ENCODE measurements at places on chromosomes 13 and 19. TPM values are rescaled to one million over a fixed set of nuclear protein-coding genes. Genes with fewer than 3 reads are reported as not detected.

The ZNF317 gene
- 40.9 TPM for total RNA-seq

GRCh38 chr19:3285647-3286176, 61.3 kb downstream of the CELF5 start:
- no peaks in the 10 kb centered on the region for H3K36me3 ChIP-seq
- H3K27me3 ChIP-seq: peaks cover 72% of the 10 kb centered on the region
- H3K27ac ChIP-seq: no peak overlapping the region
- H3K4me3 ChIP-seq: no peak overlapping the region
- no peaks in the 10 kb centered on the region for H3K4me1 ChIP-seq

DNA sequence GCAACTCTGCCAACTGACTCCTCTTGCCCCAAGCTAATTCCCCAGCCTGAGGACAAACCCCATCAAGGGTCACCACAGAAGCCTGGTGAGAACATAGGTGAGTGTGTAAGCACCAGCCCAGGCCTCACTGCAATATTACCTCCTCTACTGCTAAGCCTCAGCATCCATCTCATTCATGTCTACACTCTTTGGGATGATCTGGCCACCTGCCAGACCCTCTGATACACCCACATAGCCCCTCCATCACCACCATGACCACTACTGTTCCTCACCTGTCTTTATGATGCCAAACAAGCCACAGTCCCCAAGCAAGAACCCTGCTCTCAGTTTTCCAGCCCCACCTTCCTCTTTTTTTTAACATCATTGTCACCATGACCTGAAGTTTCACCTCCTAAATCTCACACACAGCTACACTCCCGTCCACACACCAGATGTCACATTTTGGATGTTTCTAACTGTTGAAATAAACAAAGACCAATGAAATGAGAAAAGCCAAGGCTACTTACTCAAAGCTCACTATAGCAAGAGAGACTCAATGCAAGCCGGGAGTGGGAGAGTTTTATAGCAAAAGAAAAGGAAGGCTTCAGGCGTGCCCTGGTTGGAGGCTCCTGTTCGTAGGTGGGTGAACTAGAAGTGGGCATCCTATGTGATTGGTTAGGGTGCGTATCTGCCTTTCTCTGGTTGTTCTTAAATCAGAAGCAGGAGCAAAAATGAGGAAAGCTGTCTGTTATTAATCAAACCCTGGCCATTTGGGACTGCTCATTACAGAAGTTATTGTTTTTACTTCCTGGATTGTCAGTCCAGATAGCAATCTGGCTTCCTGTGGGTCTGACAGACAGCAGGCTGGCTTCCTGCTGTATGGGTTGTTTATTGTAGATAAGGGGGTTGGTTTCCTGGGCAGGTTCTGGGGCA, 2.0 kb downstream of the ZNF792 start:
- H3K27ac ChIP-seq: no peak overlapping the region
- peak overlapping the region; percentile 90 for H3K4me3 ChIP-seq
- peaks cover 52% of the 10 kb centered on the region for H3K36me3 ChIP-seq
- H3K27me3 ChIP-seq: no peaks in the 10 kb centered on the region
- DNase-seq: no peak

- H3K27ac ChIP-seq: no peak overlapping the region
- no peaks in the 10 kb centered on the region for H3K4me1 ChIP-seq
- no peaks in the 10 kb centered on the region for H3K27me3 ChIP-seq
- H3K4me3 ChIP-seq: no peak overlapping the region
- H3K36me3 ChIP-seq: no peaks in the 10 kb centered on the region
Measured at GRCh38 chr13:68078874-68079273, 848.7 kb upstream of the PCDH9 start.

The TPTE2 gene
- 0.14 TPM for total RNA-seq

DNA sequence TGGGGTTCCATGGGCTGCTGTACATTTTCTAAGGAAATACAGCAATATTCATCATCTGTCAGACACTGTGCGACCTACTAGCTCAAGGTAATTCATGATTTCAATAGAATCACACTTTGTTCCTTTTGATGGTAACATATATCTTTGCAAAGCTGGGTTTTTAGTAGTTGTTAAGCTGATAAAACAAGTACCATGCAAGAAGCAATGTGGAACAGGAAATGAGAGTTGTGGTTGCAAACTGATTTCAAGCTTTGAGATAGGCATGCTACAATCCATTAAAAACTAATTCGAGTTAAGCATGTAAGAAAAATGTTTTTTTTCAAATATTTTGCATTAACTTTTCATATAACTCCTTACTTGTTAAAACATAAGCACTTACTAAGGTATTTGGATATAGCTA, 6.8 kb upstream of the MBNL2 start:
- no peaks in the 10 kb centered on the region for H3K27me3 ChIP-seq
- peaks cover 55% of the 10 kb centered on the region for H3K4me1 ChIP-seq
- no peak overlapping the region for H3K27ac ChIP-seq
- H3K36me3 ChIP-seq: no peaks in the 10 kb centered on the region

DNA sequence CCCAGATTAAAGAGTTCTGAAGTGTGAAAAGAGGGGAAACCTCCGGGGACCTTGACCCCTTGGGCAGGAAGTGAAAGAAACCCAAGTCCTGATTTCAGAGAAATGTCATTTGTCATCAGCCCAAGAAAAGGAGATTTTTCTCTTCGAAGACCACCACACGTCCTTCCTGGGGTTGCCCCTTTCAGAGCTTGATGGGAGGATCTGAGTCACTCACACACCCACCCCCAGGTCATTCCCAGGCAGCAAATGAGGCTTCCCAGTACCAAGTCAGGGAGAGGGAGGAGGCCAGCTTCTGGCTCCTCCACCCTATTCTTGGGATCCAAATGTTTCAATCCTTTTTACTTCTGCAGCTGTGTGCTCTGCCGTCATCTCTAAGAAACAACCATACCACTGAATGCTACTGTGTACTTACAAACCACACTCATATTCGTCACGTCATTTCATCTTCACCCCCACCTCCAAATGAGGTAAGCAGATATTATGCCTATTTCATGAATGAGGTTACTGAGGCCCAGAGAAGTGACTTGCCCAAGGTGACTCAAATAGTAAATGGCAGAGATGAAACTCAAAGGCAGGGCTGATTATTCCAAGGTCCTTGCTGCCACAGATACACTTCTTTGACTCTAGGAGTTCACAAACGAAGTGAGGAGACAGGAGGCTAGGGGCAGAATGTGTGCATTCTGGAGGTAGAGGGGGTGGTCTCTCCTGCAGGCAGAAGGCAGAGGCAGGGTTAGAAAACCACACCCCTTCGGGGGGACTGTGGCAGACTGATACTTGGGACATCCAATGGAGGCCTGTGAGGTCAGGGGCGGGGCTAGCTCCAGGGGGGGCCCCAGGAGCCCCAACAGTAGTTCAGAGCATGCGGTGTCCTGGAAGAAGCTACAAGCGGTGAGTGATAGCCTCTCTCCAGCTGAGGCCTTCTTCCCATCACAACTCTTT, 5.0 kb upstream of the KMT2B start:
- no peaks in the 10 kb centered on the region for H3K36me3 ChIP-seq
- H3K4me3 ChIP-seq: peak overlapping the region; percentile 72
- peaks cover 20% of the 10 kb centered on the region for H3K4me1 ChIP-seq
- H3K27me3 ChIP-seq: no peaks in the 10 kb centered on the region

The CNFN gene
- 2.2 TPM for total RNA-seq
